NCI-H146 (cell line): ENCODE measurements at places on chromosomes 3 and 15.

DNA sequence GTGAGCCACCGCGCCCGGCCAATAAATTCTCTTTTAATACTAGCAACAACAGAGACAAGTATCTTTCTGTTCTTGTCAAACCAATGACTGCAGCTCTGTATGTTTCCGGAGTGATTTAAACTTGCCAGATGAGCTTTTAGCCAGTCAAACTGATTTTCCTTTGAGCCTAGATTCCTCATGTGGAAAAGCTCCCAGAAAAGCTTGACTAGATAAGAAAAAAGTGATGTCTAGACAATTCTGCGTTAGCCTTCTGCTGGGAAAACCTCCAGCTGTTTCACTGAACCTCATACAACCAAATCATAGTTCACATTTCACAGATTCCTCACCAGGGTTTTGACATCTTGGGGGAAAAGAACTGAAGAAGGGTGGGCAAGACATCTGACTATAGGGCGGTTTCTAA, 78.6 kb downstream of the MAGI1 start:
- no peak for DNase-seq

DNA sequence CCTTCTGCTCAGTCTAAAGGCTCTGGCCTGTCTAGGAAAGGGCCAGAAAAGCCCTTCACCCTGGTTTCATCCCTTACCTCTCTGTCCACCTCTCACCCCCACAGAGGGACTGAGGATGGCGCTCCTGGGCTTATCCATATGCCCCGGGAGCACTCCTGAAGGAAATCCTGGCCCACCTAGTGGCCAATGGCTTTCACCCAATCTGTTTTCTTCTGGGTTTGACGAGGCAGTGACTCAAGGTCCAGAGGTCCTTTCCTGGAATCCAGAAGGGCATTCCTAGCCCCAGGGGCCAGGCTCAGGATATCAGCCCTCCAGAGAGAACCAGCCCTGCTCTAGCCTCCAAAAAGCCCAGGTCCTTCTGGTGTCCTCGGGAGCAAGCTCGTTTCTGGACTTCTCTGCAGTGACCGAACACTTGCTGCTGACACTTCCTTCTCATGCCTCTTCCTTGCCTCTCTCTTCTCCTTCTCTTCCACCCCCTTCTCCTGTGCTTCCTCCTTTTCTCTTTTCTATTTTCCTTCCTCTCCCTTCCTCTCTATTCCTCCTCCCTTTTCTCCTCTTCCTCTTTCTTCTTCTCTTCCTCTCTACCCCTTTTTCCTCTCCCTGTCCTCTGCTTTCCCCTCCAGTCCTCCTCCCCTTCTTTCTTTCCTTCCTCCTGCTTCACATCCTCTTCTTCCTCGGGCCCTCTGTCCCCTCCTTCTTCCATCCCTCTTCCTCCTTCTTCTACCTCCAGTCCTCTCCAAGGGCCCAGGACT, 59.6 kb downstream of the RHCG start:
- DNase-seq: no peak

DNA sequence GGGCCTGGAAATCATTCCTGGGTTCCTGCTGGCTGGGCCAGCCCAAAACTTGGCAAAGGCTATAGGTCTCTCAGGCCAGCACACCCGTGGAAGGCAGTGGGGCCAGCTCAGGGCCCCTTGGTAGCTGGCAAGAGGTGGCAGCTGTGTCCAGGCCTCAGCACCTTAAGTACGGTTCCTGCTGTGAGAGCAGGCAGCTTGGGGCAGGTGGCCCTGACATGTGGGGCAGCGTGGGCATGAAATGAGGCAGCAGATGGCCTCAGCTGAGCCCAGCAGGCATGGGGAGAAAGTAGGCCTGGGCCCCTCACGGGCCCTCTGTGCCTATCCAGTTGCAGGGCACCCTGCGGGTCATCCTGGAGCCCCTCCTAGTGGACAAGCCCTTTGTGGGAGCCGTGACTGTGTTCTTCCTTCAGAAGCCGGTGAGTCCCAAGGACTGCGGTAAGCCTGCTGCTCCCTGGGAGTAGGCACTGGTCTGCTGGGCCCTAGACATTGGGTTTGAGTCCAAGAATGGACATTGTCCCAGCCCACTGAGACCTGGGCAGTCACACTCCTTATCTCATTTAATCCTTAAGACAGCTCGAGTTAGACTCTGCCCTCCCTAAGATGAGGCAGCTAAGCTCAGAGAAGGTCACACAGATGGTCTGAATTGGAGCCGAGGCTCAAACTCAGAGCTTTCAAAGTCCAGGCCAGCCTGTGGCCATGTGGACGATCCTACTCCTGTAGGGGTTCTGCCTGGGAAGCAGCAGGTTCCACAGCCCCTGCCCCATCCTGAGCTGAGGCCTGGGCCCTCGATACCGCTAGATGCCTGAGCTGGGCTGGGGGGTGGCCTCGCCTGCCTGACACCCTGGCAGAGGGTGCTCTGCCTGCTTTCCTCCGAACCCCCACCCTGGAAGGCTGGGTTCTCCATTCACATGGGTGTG, 25.5 kb downstream of the ESYT3 start:
- DNase-seq: no peak

- no peak for DNase-seq
Measured at GRCh38 chr15:28013480-28013879, 85.6 kb downstream of the OCA2 start.

DNA sequence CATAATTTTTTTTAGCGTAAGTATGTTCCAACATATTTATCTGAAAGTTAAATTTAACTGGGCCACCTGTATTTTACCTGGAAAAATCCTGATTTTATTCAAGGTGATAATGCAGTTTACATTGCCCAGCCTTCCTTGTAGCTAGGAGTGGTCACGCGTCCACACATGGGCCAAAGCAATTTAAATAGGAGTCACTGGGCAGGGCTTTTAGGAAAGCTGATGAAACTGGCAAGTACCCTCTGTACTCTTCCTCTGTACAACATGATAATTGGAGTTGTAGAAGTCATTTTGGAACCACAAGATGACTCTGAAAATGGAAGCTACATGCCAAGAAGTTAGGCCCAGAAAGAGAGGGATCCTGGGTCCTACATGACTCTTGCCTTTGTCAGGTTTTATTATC, 9.5 kb downstream of the BTD start:
- peak; percentile 3 for DNase-seq

DNA sequence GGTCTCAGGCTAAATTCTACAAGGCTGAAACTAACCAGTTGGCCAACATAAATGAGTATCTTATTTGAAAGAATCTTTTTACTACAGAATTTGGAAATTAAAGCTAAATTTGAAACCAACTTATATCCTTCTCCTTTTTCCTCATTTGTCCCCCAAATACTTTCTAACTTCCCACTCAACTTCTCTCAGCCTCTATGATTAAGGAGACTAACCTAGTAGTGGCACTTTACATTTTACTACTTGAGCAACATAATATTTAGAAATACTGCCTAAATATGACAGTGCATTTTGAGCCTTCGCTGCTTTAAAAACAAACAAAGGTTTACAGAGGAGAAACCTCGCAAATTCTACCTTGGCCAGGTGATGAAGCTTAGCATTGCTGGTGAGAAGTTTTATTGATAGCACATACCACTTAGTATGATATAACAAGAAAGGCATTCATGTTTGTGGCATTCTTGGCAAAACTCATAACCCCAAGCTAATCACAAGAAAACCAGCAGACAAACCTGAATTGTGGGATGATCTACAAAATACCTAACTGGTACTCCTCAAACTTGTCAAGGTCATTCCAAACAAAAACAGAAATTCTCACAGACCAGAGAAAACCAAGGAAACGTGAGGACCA, 432.1 kb upstream of the CFAP20DC start:
- no peak for DNase-seq

GRCh38 chr3:134367869-134368750, 6.1 kb downstream of the AMOTL2 start:
- DNase-seq: no peak

DNA sequence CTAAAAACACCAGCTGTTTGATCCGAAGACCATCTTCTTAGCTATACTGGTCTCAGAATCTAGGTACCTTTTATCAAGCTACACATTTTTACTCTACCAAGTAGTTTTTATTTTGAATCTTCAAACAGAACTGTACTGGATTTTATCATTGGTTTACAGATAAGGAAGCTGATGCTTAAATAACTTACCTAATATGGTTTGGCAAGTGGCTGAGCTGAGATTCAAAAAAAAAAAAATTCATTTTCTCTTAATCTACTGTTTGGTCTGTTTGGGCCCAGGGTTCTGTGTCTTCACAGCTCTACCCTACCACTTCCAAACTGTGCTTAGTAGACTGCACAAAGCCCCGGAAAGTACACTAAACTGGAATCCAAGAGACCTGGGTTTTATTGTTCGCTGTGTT, 35.7 kb downstream of the ZNF860 start:
- no peak for DNase-seq

GRCh38 chr15:62254137-62254934, 89.3 kb upstream of the C2CD4B start:
- DNase-seq: peak; percentile 66

- no peak for DNase-seq
Measured at GRCh38 chr15:50542887-50543210, 3.6 kb downstream of the USP50 start.

GRCh38 chr3:1587426-1587825, 494.6 kb downstream of the CNTN6 start:
- DNase-seq: no peak

DNA sequence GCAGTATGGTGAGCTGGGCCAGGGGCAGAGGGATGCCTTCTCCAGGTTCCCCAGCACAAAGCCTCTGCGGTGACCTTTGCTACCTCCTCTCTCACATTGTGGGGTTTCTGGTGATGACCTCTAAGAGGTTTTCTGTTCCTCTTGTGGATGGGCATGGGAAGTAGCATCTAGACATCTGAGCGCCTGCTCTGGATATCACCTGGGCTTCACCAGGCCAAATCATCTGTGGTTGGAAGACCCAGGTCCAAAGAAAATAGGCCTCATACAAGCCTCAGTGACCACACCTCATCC, 7.0 kb downstream of the APEH start:
- DNase-seq: no peak

DNA sequence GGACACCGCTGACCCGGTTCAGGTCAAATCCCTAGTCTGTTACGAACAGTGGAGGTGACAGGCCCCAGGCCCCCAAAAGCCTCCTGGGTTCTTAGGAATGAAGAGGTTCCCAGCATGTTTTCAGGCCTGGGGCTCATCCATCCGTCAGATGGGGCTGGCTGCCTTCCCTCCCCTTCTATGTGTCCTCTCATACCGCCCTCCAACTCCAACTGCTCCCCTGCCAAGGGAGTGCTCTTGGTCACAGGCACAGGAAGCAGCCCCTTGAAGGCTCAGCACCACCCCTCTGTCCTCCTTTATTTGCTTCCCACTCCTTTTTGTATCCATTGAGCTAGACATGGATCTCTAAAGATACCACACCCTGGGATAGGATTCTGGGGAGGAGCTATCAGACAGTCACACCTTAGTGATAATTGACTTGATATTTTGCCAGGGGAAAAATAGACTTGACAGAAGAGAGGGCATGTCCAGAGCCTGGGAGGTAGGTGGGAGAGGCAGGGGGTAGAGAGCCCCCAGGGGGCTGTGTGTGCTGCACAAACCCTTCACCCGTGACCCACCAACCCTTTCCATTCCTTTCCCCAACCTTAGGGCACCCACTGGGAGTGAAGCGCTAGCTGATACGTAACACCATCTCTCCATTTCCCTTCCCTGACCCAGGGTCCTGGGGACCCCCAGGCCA, 10.7 kb upstream of the CSPG4 start:
- peak; percentile 4 for DNase-seq

DNA sequence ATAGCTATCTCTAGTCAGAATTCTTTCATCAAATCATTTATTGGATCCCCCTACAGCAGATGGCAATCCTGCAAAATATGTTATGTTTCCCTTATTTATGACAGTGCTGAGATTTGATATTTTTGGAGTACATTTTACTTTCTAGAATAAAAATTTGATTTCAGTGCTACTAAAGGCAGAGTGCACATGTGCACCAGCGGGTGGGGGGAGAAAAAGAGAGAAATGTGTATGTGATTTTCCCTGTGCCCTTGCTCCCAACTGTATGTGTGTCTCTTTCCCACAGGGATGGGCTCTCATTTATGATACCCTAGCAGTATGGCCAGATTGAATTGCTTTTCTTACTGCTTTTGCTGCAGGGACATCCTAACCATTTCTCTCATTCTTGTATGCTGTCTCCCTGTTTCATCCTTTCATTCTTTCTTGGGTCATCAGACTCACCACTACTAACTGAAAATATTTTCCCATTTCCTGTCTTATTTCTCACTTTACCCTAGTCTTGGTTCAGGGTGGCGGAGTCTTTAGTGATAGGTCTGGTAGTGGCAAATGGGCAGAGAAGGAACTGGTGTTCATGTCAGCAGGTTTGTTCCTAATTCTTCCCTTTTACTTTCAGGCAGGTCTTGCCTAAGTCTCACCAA, 140.7 kb downstream of the TCF12 start:
- DNase-seq: no peak

GRCh38 chr15:91422797-91423196, 322.7 kb downstream of the SV2B start:
- DNase-seq: no peak

GRCh38 chr3:96776818-96777217, 37.6 kb upstream of the EPHA6 start:
- DNase-seq: no peak
